ENCODE measurements at places on chromosomes 6 and 20. TPM values are rescaled to one million over a fixed set of nuclear protein-coding genes. Genes with fewer than 3 reads are reported as not detected.

Gene GMPR
- 32.3 TPM for total RNA-seq

Gene GJA10
- total RNA-seq: not detected

Gene SMLR1
- total RNA-seq: not detected

Gene BTNL2
- not detected for total RNA-seq

Gene GPLD1
- total RNA-seq: not detected

Gene BMP5
- not detected for total RNA-seq

Gene LAMA4
- 517 TPM for total RNA-seq

Gene TP53TG5
- total RNA-seq: not detected

Gene SIRPB1
- total RNA-seq: not detected

Gene LGSN
- not detected for total RNA-seq

Gene DDX39B
- total RNA-seq: 507 TPM

Gene SLC22A2
- not detected for total RNA-seq

Gene SHLD1
- 2.6 TPM for total RNA-seq

Gene ENPP5
- total RNA-seq: not detected

Gene SPEF1
- total RNA-seq: not detected

Gene NINL
- total RNA-seq: 10.1 TPM

Gene MYLK2
- total RNA-seq: 0.40 TPM

Gene RAB32
- 137 TPM for total RNA-seq

Gene HLA-DRB5
- not detected for total RNA-seq

Gene TCF21
- not detected for total RNA-seq

Gene TNNC2
- not detected for total RNA-seq

Gene SUMO4
- 1.3 TPM for total RNA-seq

Gene MYO6
- 25.2 TPM for total RNA-seq

Gene MCUR1
- 5.7 TPM for total RNA-seq

Gene LRP11
- total RNA-seq: 30.6 TPM

Gene BFSP1
- total RNA-seq: 2.9 TPM

Gene MICAL1
- 38.8 TPM for total RNA-seq

Gene GLP1R
- total RNA-seq: not detected

Gene SLC22A16
- not detected for total RNA-seq
